ENCODE measurements at places on chromosomes 3 and 15. TPM values are rescaled to one million over a fixed set of nuclear protein-coding genes. Genes with fewer than 3 reads are reported as not detected.

DNA sequence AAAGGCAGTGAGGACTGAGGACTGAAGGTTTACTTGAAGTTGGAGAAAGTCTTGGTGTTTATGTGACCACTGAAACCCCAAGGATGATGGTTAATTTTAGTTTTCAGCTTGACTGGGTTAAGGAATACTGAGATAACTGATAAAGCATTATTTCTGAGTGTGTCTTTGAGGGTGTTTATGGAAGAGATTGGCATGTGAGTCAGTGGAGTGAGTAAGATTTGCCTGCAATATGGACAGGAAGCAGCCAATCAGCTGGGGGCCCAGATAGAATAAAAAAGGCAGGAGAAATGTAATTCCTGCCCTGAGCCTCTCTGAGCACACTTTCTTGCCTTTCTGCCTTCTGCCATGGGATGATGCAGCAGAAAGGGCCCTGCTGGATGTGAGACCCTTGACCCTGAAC, 92.4 kb downstream of the KBTBD8 start:
- DNase-seq: no peak
- no peak overlapping the region for H3K27ac ChIP-seq
- H3K36me3 ChIP-seq: no peaks in the 10 kb centered on the region
- no peak overlapping the region for H3K4me3 ChIP-seq
- no peaks in the 10 kb centered on the region for H3K27me3 ChIP-seq

DNA sequence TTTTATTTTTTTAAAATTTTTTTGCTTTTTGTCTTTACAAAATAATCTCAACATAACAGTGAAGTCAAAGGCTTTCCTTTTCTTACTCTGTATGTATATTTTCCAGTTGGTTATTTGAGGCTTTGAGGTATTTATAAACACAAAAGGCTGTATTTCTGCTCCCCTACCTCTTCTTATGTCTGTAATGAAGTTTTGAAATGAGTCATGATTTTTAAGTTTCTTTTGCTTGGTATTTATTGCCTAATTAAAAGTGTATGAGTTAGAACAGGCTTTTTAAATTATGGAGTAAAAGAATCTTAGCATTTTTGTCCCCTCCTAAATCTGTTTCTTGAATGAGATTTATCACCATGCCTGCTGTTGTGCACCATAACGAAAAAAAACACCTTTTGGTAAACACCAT, 66.0 kb downstream of the DCUN1D1 start:
- H3K27me3 ChIP-seq: no peaks in the 10 kb centered on the region
- DNase-seq: no peak
- H3K27ac ChIP-seq: no peak overlapping the region
- peaks cover 10% of the 10 kb centered on the region for H3K36me3 ChIP-seq

DNAH12 gene
- total RNA-seq: 0.95 TPM

GRCh38 chr3:152817400-152817799, 17.5 kb upstream of the P2RY1 start:
- no peaks in the 10 kb centered on the region for H3K36me3 ChIP-seq
- no peak overlapping the region for H3K27ac ChIP-seq
- DNase-seq: no peak
- no peaks in the 10 kb centered on the region for H3K4me1 ChIP-seq
- no peak overlapping the region for H3K4me3 ChIP-seq

DNA sequence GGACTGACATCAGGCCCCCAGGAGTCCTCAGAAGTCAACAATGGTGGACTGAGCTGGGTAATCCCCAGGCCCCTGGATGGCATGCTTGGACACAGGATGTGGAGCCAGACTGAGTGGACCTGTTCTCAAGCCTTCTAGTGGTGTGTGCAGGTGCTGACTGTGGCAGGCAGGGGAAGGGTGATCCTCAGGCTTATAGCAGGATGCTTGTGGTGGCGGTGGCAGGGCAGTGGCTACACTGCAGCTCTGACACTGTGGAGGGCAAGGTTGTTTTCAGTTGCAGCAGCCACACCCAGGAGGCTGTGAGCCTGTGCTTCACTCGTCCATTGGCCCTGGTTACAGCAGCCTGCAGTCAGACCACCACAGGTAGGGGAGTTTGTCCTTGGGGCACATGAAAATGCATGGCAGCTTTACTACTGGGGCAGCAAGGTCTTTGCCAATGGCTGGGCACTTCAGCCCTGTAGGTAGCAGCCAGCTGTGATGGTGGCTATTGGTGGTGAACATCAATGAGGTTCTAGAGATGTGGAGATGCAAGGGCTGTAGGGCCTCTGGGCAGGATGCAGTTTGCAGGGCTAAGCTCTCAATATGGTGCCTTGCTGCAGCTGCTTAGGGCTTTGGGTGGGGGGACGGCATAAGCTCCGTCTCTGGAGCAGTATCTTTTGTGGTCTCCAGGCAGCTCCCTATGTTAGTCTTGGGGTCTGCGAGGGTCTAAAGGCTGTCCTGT, 17.5 kb upstream of the MYO5A start:
- peaks cover 16% of the 10 kb centered on the region for H3K36me3 ChIP-seq
- H3K27me3 ChIP-seq: no peaks in the 10 kb centered on the region
- no peak for DNase-seq

NPAP1 gene
- total RNA-seq: not detected

RASSF1 gene
- 72.2 TPM for total RNA-seq

DNA sequence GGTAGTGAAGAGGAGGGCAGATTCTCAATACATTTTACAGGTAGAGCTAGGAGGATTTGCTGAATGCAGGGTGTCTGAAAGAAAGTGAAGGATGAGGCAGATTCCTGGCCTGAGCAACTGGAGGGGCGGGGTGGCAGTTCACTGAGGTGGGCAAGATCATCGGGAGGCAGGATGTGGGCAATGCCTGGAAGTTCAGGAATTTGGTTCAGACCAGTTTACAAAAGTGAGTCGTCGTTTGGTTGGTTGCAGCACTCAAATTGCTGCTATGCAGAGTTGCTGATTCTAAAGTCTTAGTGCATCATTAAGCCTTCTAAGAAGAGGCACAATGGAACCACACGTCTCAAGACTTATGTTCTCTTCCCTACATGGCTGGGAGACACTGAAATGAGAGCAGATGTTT, 134.0 kb downstream of the MFSD1 start:
- no peaks in the 10 kb centered on the region for H3K27me3 ChIP-seq
- no peaks in the 10 kb centered on the region for H3K36me3 ChIP-seq
- no peak for DNase-seq
- H3K27ac ChIP-seq: no peak overlapping the region
- no peak overlapping the region for H3K4me3 ChIP-seq

GRCh38 chr3:190048932-190049441, 71.7 kb downstream of the P3H2 start:
- H3K4me1 ChIP-seq: peaks cover 7% of the 10 kb centered on the region
- H3K27me3 ChIP-seq: no peaks in the 10 kb centered on the region
- H3K27ac ChIP-seq: no peak overlapping the region
- peak; percentile 19 for DNase-seq
- H3K36me3 ChIP-seq: no peaks in the 10 kb centered on the region
- peak overlapping the region; percentile 55 for H3K4me3 ChIP-seq

GRCh38 chr3:38576526-38577370, 72.7 kb downstream of the SCN5A start:
- no peaks in the 10 kb centered on the region for H3K27me3 ChIP-seq
- H3K4me3 ChIP-seq: no peak overlapping the region

DNA sequence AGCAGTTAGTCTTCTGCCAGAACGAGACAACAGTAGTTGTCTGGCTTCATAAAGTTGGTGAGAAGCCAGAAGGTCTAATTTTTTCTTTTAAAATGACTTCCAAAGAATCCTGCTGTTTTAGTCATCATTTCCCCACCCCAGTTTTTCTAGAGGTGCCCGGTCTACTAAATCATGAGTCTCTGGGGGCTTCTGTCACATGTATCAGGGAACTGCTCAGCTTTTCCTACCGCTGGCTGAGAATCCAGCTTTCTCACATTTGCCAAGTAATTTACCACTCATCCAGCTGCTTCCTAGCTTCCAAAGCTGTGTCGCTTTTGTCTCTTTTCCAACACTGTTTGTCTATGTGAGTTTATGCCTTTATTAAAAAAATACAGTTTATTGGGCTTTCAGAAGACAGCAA, 183.3 kb downstream of the NSUN3 start:
- DNase-seq: no peak
- no peaks in the 10 kb centered on the region for H3K4me1 ChIP-seq
- H3K27ac ChIP-seq: no peak overlapping the region
- no peaks in the 10 kb centered on the region for H3K36me3 ChIP-seq
- no peak overlapping the region for H3K4me3 ChIP-seq

GRCh38 chr3:178761024-178761423, 224.8 kb downstream of the KCNMB2 start:
- no peak overlapping the region for H3K27ac ChIP-seq
- DNase-seq: no peak
- H3K4me3 ChIP-seq: no peak overlapping the region
- no peaks in the 10 kb centered on the region for H3K4me1 ChIP-seq
- no peaks in the 10 kb centered on the region for H3K27me3 ChIP-seq

DNA sequence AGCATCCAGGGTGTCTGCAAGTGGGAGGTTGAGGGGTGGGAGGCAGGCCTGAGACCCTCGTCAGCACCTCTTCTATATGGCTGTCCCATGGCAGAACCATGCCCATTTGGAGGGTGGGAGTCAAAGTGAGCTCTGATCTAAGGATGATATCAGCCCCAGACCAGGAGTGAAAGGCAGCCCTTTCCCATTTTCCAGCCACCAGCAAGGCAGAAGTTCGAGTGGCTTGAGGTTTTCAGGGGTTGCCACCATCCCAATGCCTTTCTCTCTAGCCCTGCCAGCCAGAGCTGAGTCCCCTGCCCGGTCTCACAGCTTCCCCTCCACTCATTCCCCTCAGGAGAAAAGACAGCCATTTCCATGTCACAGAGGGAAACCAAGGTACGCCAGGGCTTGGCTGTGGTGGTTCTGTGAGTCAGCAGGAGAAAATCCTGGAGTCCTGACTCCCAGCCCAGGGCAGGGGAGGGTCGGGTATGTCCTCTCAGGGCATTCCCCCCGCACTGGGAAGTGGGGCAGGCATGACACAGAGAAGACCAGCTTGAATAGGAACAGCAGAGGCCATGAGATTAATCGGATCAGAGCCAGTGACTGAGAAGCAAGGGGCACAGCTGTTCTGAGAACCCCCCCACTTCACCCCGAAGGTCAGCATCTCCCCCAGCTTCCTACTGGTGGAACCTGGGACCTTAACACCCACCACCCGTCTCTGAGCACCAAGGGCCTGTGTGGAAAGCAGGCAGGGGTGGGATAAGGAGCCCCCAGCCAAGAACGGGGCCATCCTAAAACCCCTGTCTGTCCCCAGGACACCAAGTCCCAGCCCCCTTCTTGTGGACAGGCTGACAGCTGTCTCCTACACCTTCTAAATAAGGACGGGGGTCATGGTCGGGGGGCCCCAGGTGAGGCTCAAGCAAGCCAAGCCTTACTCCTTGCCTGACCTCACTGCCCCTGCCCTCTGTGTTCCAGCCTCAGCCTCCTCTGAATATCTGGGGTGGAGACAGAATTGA, 965 bp upstream of the SLC38A3 start:
- H3K27ac ChIP-seq: no peak overlapping the region
- no peaks in the 10 kb centered on the region for H3K27me3 ChIP-seq
- H3K4me1 ChIP-seq: peaks cover 4% of the 10 kb centered on the region
- no peaks in the 10 kb centered on the region for H3K36me3 ChIP-seq
- DNase-seq: no peak

GOLGA8T gene
- total RNA-seq: not detected

DNA sequence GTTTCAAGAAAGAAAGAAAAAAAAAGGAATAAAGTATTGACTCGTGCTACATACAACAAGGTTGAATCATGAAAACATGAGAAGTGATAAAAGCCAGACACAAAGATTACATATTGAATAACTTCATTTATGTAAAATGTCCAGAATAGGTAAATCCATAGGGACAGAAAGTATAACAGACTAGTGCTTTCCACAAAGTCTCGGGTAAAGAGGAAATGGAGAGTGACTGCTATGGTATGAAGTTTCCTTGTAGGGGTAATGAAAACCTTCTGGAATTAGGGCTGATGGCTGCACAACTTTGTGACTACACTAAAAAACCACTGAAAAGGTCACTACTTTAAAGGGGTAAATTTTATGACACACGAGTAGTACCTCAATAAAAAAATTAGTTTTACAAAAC, 13.0 kb downstream of the LRRFIP2 start:
- H3K4me1 ChIP-seq: peaks cover 8% of the 10 kb centered on the region
- H3K27ac ChIP-seq: no peak overlapping the region

CSNK1G1 gene
- total RNA-seq: 11.8 TPM

DNA sequence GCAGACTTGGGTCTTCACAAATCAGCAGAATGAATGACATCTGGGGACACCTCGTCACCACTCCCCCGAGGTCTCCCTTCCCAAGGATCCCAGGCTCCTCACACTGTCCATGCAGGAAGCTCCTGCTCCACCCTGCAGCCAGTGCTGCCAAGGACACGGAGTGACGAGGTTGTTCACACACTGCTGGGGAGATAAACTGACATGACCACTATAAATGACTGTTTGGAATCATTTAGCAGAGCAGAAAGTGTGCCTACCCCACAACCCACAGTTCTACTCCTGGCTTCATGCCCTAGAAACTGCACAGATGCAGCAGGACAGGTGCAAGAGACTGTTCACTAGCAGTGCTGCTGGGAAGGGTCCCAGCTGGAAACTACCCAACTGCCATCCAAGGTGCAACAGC, 19.7 kb upstream of the PRSS50 start:
- H3K4me1 ChIP-seq: no peaks in the 10 kb centered on the region
- H3K36me3 ChIP-seq: no peaks in the 10 kb centered on the region
- DNase-seq: no peak
- H3K4me3 ChIP-seq: no peak overlapping the region
- no peaks in the 10 kb centered on the region for H3K27me3 ChIP-seq

DNA sequence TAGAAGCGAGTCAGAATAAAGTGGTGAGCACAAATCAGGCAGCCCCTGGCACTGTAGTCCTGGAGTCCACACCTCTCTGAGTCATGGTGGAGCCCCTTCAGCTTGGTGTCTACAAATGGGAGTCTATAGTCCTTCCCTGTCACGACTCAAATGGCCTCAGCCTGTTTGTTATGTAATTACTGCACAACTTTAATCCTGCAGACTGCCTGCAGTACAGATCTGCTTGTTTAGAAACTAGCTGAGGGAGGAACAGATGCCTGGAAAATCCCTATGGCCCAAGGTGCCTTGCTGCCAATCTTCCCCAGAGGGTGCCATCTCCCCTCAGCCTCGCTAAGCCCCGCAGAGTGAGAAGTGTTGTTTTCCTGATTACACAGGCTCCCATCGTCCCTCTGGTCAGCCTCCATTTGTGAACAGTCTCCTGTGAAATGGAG, 3.9 kb upstream of the CXCR6 start:
- H3K4me3 ChIP-seq: no peak overlapping the region
- peaks cover 17% of the 10 kb centered on the region for H3K4me1 ChIP-seq
- H3K36me3 ChIP-seq: peaks cover 34% of the 10 kb centered on the region
- no peak overlapping the region for H3K27ac ChIP-seq
- DNase-seq: no peak

DNA sequence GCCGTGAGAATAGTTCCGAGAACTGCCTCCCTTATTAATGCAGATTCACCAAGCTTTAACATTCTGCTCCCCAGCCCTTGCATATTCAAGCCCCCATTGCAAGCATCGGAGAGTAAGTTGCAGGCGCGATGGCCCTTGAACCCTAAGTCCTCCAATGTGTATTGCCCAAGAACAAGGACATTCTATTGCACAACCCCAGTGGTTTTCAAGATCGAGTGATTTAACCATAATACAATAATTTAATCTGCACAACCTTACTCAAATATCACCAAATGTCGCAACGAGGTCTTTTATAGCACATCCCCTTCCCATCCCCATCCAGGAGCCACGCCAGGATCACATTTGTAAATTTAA, 21.7 kb upstream of the PLXND1 start:
- no peak for DNase-seq
- peak overlapping the region; percentile 98 for H3K27ac ChIP-seq
- no peaks in the 10 kb centered on the region for H3K27me3 ChIP-seq
- peak overlapping the region; percentile 74 for H3K4me3 ChIP-seq
- H3K36me3 ChIP-seq: no peaks in the 10 kb centered on the region
